ENCODE measurements at places on chromosomes 1 and 21.
A peak's percentile ranks its signal among the peaks of the same experiment; 100 is the strongest.

GRCh38 chr1:26066857-26067256 lies 573 bp downstream of the TRIM63 start:
- no peak for DNase-seq

DNA sequence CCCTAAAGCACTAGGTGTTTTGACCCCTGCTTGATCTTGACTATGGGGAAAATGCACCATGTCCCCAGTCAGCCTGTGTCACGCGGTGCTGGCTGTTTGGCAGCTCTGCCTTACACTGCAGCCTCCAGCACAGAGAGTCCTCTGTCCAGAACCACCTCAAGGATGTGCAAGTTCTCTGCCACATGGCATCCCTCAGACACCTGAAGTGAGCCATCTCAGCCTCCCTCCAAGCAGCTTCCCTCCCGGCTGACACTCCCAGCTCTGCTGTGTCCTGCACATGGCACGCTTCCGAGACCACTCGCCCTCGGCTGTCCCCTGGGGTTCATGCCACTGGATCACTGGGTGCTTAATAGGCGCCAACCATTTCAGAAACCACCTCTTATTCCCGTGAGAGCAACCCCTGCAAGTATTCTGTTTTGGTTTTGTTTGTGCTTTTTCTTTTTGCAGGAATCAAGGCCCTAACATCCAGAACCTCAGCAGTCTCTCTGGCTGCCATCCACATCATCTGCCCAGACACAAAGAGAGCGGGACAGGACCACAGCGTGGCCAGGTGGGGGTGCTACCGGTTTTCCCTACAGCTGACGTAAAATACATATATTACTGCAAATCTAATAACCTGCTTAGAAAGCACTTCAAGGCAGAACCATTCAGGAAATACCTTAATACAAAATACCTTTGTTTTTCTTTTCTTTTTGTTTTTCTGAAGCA lies 45.7 kb downstream of the CAPZB start:
- DNase-seq: no peak

DNA sequence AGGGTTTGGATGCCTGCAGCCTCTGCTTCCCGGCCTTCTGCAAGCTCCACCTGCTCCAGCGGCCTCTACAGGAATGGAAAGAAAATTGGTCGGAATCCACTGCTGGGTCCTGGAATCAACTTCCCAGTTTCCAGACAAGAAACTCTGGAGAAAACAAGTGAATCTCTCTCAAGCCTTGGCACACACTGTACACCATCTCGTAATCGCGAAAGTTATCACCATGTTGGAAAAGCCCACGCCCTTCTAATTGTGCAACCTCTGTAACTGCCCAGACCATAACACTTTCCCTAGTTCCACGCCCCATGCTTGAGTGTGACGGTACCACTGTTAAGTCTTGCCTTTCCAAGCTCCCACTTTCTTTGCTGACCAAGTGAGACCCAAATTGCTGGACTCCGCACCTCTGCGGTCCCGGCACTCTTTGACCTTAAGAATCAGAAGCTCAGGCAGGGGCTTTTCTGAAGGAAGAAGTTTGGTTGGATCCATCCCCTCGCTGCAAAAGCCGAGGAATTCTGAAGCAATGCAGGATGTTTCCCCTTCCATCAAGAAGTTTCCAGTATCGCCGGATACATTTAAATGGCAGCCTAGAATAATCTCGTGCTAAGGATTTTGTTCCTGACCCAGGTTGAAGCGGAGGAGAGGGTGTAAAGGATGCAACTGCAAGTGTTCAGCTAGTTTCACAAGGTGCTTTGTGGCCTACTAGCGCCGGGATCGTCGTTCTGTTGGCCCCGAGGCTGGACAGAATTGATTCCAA lies 6.2 kb downstream of the NR5A2 start:
- DNase-seq: no peak

DNA sequence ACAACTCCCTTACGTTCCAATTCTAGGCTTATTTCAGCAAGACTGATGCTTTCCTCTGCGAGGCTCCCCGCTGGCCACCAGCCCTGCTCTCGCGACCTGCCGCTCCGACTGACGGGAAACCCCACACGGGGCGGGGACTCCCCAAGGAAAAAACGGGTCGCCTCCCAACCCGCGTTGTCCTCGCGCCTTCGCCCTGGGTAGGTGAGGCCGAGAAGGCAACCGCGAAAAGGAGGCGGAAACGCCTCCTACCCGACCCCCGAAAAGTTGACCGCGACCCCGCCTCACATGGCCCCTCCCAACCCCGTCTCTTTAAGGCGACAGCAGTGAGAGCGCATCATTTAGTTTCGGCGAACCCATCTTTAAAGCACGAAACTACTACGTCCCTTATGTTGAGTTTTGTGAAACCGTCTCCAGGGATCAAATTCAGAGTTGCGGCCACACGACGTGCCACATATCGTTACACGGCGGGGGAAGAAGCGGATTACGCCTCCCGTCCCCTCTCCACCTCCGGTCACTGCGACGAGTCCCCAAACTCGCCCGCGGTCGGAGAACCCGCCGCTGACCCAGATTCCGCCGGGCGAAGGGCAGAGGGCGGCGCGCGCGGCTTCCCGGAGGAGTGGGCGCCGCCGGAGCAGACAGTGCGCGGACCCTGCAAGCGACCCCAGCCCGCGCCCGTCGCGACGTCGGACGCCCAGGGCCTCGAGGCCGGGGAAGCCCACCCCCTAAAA lies 1.2 kb downstream of the ANP32E start:
- DNase-seq: peak; percentile 63

GRCh38 chr1:38925391-38925790 lies 16.2 kb downstream of the RHBDL2 start:
- no peak for DNase-seq
